ENCODE measurements at places on chromosomes 11 and 22.
A peak's percentile ranks its signal among the peaks of the same experiment; 100 is the strongest.

GRCh38 chr22:39597236-39597869, 26.8 kb downstream of the CACNA1I start:
- DNase-seq, result no peak

GRCh38 chr11:133047036-133047770, 485.1 kb downstream of the OPCML start:
- DNase-seq, result no peak

- DNase-seq, result no peak
These were observed 192.3 kb downstream of the KIRREL3 start for GRCh38 chr11:126808296-126808695.

DNA sequence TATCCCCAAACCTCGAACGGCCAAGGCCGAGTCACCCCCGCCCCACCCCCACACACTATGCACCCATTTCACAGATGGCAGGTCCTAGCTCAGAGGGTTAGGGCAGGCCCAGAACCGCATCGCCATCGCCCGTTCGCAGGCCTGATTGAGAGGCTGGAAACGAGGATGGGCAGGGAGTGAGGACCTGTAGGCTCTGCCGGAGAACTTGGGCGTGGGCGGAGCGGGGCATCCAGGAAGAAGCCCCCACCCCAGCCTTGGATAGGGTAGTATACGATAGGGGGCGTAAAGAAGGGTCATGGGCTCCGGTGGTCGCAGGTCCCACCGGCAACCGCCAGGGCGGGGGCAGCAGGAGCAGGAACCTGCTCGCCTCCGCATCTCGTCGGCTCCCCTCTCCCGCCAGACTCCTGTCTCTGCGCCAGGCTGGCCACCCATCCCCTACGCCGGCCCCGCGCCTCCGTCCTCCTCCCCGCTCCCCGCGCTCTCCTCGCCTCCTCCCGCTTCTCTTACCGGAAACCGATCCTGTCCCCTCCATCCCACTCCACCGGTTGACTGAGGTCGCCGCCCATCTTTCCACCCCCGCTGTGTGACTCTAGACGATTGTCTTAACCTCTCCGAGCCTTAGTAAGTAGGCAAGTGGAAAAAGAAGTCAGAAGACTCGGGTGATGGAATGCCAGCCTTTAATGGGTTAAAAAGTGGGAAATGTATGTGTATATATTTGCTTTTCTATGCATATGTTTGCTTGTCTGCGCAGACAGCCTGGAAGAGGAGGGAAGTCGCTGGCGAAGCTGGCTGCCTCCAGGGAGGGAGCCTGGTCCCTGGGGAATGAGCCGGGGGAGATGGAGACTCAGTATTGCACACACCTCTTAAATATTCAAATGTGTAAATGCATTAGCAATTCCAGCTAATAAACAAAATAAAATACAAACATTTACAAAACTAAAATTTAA, 52.8 kb downstream of the CYTH4 start:
- no peak for DNase-seq

GRCh38 chr22:29821291-29822016, 16.6 kb downstream of the ASCC2 start:
- DNase-seq, result peak; percentile 40

DNA sequence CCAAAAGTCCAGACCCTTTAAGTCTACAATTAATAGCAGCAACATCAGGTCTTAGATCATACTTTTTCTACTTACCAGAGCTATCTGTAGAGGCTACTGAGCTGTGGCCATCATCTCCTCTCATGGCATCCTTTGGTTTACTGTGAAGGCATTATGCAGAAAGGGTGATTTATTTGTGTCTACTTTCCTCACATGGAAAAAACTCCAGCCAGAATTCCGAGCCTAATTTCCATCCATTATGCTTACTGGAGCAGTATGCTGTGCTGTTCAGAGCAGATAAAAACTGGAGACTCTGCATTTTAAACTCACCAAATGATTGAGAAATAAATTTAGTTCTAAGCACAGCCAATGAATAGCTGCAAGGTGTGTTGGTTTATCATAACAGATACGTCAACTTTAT, 581.8 kb downstream of the ETS1 start:
- no peak for DNase-seq

- no peak for DNase-seq
These were observed 8.7 kb upstream of the MRPL23 start for GRCh38 chr11:1938343-1939005.

GRCh38 chr11:116225784-116226585, 546.8 kb downstream of the BUD13 start:
- no peak for DNase-seq

DNA sequence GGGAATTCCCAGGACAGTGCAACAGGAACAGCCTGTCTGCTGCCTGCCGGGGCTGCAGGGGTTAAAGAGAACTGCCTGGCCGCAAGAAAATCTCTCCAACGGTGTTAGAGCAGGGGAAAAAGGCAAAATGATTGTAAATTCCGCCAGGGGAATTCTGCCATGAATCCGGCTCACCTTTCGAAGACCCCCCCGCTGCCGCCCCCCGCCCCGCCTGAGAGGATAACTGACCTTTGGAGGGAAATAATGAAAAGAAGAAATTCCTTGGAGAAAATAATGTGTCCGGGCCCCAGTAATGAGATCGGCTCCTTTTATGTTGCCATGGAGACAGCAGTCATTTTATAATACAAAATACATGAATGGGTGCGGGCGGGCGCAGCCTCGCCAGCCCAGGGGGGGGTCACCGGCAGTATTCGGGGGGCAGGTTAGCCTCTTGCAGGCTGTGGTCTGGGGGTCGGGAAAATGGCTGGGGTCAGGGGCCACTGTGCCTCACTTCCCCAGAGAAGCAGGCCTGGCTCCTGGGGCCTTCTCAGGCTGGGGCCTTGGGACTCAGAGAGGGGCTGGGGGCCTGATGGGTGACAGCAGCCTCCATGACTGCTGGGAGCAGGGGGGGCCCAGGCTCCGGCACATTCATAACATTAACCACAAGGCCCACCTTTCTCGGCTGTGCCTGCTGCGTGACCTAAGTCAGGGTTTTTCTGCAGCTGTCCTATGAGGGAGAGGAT, 228.1 kb downstream of the MN1 start:
- no peak for DNase-seq

Data from amniotic stem cell (primary cell).